Activated CD4-positive, alpha-beta T cell treated with anti-CD3 and anti-CD28 coated beads for 36 hours (primary cell): ENCODE measurements at places on chromosomes 3 and 15. TPM values are rescaled to one million over a fixed set of nuclear protein-coding genes. Genes with fewer than 3 reads are reported as not detected.

DNA sequence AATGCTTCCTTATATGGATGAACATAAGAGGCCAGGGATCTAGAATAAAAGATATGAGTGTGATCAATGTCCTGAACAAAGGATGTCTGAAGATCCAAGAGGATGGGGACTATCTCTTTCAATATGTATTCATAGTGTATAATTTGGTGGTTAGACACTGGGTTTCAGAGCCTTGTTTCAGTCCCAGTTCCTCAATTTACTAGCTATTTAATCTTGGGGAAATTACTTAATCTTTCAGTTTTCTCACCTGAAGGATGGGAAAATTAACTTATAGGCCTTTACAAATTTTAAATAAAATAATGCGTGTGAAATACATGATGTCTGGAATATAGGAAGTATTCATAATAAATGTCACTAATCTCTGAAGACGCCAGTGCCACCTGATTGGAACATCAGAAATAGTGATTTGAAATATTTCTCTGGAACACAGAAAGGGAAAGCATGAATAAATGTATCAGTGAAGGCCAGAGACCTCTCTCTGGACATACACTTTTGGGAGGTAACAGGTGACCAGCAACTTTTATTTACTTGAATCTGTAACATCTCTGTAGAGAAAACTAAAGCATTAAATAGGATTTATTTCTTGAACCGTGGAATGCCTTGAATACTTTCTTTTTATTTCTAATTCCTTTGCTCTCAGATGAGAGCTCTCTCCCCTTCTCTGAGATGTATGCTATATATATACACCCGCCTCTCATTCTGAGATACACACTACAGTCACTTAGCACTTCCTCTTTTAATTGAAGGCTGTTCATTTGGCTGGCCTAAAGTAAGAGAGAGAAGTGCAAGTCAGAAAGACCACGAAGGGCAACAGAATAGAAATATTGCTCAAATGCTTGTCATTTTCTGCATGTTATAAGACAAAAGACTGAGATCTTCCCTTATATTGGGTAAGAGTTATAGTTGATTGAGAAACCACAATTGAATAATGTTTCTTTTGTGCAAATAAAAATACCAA lies 407.1 kb downstream of the LSAMP start:
- no peak for DNase-seq

DNA sequence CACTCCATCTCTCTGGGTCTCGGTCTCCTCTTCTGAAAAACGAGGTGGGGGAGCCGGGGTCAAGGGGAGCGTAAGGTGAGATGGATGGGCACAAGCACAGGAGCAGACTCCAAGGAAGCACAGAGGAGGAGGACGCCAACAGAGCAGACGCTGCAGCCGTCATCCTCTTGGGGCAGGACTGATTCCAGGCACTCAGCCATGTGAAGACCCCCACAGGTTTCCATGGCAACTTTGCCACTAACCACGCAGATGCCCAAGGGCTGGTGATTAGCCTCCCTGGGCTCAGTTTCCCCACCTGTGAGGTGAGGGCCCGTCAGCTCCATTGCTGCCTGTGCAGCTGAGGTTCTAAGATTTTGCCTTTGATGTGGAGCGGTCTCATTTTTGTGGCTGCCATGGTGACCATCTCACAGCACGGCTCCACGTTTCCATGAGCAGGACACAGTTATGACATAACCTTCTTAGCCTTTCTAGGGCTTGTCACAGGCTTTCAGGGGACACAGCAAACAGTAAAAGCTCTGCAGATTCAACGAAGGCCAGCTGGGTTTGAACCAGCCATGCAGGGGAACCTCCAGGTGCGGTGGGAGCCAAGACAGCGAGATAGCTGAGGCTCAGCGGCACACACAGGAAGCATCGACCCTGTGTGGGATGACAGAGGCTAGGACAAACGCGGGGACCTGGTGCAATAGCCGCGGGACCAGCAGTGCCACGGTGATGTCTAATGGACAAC lies 170.3 kb downstream of the NUP210 start:
- DNase-seq, result no peak

Gene ABHD17C
- 6.7 TPM for total RNA-seq

GRCh38 chr15:64044300-64045100 lies 1.8 kb downstream of the DAPK2 start:
- no peak for DNase-seq

DNA sequence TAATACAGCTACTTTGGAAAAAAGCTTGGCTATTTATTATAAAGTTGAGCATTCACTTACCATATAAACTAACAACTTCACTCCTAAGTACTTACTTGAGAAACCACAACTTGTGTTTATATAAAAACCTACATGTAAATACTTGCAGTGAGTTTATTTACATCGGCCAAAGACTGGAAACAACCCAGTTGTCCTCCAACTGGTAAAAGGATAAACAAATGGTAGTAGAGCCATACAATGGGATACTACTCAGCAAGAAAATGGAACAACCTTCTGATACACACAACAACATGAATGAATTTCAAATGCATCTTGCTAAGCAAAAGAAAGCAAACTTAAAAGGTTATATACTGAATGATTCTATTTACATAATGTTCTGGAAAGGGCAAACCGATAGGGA lies 63.7 kb downstream of the SLC7A14 start:
- no peak for DNase-seq

Gene SNRPA1
- 185 TPM for total RNA-seq

- DNase-seq, result no peak
Observed at GRCh38 chr3:53672981-53673380, 173.2 kb downstream of the CHDH start.

- DNase-seq, result no peak
Observed at GRCh38 chr3:125146626-125147490, 65.7 kb downstream of the SLC12A8 start.

- no peak for DNase-seq
Observed at GRCh38 chr3:45794660-45795059, 1.7 kb downstream of the SLC6A20 start.

GRCh38 chr3:195086885-195087284 lies 184.1 kb downstream of the XXYLT1 start:
- DNase-seq, result no peak

DNA sequence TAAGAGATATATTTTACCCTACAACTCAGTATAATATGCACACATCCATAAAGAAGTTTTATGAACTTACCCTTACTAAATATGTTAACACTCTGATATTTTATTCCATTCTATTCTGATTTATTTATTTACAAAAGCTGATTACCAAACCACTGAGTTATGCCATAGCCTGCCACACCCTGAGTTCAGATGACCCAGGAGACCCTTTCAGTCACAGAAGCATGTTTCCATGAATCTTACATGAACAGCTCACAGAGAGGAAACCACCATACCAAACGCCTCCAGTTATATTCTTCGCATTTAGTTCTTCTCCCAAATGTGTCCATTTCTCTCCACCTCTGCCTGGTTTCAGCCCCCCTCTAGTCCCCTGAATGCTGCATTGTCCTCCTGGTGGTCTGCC lies 103.5 kb downstream of the SEMA5B start:
- no peak for DNase-seq

DNA sequence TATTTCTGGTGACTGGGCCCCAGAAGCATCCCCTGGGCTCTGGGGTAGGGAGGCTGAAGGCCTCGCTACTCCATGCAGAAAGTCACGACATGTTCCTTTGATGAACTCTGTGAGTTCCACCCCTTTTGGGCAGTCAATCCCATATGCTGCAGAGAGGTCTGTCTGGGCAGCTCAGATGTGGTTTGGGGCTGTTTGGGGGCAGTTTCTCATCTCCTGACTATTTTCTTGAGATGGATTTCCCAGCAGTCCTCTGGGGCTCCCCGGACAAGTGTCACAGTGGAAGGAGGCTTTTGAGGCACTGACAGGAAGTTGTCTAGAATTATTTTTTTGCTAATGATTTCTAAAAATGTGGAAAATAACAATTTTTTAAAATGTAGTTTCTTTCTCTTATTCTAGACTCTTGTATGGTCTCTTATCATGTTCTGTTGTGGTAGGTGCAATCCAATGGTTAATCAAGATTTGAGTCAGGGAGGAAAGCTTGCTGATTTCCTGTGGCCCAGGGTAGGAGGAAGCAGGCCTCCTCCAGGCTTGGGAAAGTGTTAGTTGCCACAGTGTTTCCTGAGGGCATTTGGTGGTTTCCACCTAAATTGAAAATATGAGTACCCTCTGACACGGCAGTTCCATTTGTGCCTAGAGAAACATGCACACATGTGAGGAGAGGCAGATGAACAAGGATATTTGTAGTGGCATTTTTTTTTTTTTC lies 19.9 kb upstream of the TATDN2 start:
- DNase-seq, result peak; percentile 71

Gene TMEM44
- total RNA-seq, result 4.7 TPM

Gene GNAT1
- total RNA-seq, result not detected

- DNase-seq, result no peak
Observed at GRCh38 chr3:38490281-38491030, 5.7 kb upstream of the EXOG start.

DNA sequence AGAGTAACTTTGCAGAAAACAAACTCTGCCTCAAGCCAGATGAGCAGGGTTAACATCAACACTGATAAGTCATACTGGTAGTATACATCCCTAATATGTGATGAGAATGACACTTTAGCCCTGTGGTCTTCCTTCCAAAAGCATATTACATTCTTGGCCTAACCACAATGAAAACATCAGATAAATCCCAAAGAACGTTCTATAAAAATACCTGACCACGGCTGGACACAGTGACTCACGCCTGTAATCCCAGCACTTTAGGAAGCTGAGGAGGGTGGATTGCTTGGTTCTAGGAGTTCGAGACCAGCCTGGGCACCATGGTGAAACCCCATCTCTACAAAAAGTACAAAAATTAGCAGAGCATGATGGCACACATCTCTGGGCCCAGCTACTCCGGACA lies 4.7 kb downstream of the TMCC1 start:
- DNase-seq, result no peak

Gene NANOGP8
- total RNA-seq, result not detected

Gene CD86
- total RNA-seq, result 0.25 TPM

DNA sequence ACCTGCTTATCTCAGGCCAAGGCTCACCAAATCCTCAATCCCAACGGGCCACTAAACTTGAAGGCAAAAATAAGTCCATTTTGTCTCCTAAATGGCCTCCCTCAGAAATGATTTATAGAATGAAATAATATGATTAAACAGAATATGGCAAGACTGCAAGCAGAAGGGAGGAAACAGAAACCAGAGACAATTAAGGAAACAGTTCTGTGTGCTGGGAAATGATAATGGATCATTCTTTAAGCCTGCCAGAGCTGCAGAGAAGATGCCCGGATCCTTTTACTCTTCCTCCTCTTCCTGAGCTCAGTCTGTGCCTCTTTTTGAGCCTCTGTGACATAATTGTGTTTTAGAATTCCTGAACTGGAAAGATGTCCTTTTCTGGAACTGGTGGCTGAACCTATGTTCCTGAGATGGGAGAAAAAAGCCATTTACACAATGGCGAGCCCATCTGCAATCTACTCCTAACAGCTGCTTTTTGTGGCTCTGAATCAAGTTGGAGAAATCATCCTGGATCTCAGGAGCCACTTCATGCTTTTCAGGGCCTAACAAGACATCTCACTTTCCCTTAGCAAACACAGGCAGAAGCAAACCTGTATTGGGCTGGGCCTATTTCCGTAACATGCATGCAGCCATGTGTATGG lies 2.8 kb upstream of the ABHD2 start:
- DNase-seq, result no peak

Gene ACTL6A
- 85.3 TPM for total RNA-seq

Gene B3GNT5
- 22.8 TPM for total RNA-seq

- no peak for DNase-seq
Observed at GRCh38 chr15:36428102-36428845, 151.2 kb upstream of the CDIN1 start.

GRCh38 chr3:128404276-128405068 lies 62.2 kb downstream of the DNAJB8 start:
- DNase-seq, result no peak
